ENCODE measurements at places on chromosomes 7 and 10. TPM values are rescaled to one million over a fixed set of nuclear protein-coding genes. Genes with fewer than 3 reads are reported as not detected.

CDHR1 gene
- total RNA-seq, result 0.28 TPM

SLC26A4 gene
- 2.0 TPM for total RNA-seq

CDK1 gene
- 9.6 TPM for total RNA-seq

GJC3 gene
- total RNA-seq, result 0.24 TPM

TNRC18 gene
- total RNA-seq, result 55.2 TPM

GRCh38 chr10:71613261-71613777 is 106.3 kb downstream of the C10orf105 start:
- no peak for DNase-seq

DNA sequence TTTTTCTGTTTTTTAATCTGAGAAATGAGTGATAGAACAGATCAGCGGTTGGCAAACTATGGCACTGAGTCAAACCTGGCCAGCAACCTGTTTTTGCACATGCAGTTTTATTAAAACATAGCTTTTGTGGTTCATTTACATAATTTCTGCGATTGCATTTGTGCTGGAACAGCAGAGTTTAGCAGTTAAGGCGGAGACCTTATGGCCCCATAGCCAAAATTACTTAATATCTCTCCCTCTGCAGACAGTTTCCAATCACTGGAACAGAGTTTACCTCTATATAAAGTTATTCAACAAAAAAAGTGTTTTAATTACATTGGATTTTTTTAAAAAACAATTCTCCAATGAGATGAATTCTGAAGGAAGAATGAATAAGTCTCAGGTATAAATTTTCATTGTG is 212.1 kb downstream of the DGKB start:
- DNase-seq, result no peak

DNA sequence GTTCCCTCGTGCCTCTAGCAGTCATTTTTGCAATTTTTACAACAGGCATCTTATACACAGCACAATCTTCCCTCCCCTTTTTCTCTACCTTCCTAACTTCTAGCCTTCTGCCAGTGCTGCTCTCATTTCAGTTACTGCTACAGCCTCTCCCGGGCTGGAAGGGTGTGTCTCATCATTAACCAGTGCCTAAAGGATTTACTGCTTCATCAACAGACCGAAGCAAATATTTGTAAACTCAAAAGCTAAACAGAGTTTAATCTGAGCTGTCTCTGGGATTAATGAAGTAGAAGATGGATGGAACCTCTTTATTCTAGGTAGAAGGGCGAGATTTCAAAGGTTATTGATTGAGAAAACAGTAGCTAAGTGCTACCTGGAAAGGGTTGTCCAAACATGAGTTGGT is 94.3 kb downstream of the PRPF18 start:
- DNase-seq, result no peak

DNA sequence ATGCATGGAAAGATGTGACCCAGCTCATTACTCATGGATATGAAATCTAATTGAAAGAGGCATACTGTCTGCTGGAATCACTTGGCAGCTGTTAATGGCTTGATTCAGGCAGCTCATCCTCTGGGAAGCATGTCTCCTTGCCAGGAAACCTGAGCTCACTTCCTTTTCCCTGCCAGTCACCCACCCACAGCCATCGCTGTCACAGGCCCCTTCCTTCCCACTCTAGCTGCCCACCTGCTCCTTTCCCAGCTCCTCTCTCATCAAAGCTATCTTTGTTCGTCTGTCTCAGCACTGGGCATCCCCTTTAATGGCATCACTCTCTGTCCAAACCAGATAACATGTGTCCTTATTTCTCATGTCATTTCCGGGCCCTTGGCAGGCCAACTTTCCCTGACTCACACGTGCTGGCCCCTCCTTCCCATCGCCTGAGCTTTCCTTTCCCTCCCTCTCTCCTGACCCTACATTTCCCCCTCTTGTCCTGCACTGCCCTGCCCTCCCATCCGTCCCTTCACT is 721.9 kb downstream of the TNS3 start:
- DNase-seq, result no peak

Data from activated T-cell treated with anti-CD3 and anti-CD28 coated beads, Interleukin-2, amount 50 U/mL, for 4 hours (primary cell).